ENCODE measurements at places on chromosomes 16 and 17. TPM values are rescaled to one million over a fixed set of nuclear protein-coding genes. Genes with fewer than 3 reads are reported as not detected.
A peak's percentile ranks its signal among the peaks of the same experiment; 100 is the strongest.

The FAM20A gene
- not detected for total RNA-seq

The GLP2R gene
- 0.78 TPM for total RNA-seq

DNA sequence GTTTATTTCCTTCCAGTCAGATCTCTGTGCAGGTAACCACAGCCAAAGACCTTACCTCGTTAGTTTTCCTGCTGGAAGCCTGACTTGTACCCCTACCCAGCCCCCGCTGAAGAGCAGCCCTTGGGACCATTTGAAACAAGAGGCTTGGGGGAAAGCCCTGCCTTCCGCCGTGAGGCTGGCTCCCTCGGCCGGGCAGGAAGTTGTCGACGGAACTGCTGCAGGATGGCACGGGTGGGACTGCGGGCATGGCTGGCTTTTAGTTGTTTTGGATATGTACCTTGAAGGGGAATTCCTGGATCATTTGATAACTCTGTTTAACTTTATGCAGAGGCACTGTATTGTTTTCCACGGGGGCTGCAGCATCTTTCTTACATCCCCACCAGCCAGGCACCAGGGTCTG is 49.0 kb upstream of the ENDOV start:
- no peak for DNase-seq
- H3K4me3 ChIP-seq = no peak overlapping the region
- H3K36me3 ChIP-seq = peaks cover 100% of the 10 kb centered on the region
- H3K4me1 ChIP-seq = no peaks in the 10 kb centered on the region
- H3K27me3 ChIP-seq = no peaks in the 10 kb centered on the region

- H3K4me1 ChIP-seq = no peaks in the 10 kb centered on the region
- H3K4me3 ChIP-seq = no peak overlapping the region
- H3K36me3 ChIP-seq = no peaks in the 10 kb centered on the region
- H3K27ac ChIP-seq = no peak overlapping the region
Measured at GRCh38 chr16:62190426-62190825, 154.2 kb upstream of the CDH8 start.

DNA sequence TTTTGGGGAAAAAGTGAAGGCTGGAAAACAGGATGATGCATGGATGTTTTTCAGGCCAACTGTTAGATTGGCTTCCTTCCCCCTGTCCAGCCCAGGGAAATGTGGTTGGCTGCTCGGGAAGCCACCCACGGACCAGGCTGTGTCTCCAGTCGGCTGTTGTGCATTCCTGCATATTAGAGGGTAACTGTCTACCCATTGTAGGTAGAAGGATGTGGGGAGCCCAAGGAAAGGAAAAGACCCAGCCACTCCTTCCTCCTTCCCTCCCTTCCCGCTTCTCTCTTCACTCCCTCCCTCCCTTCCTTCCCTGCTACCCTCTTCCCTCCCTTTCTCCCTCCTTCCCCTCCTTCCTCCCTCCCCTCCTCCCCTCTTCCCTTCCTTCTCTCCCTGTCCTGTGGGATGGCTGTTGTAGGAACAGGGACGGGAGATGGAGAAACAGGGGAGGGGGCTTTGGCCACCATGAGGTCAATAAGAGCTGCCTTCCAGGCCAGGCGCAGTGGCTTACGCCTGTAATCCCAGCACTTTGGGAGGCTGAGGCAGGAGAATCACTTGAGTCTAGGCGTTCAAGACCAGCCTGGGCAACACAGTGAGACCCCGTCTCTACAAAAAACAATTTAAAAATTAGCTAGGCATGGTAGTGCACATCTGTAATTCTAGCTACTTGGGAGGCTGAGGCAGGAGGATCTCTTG is 16.9 kb downstream of the SYT17 start:
- H3K36me3 ChIP-seq = no peaks in the 10 kb centered on the region
- H3K27me3 ChIP-seq = no peaks in the 10 kb centered on the region
- peak; percentile 14 for DNase-seq
- H3K4me3 ChIP-seq = no peak overlapping the region
- H3K4me1 ChIP-seq = peaks cover 17% of the 10 kb centered on the region

DNA sequence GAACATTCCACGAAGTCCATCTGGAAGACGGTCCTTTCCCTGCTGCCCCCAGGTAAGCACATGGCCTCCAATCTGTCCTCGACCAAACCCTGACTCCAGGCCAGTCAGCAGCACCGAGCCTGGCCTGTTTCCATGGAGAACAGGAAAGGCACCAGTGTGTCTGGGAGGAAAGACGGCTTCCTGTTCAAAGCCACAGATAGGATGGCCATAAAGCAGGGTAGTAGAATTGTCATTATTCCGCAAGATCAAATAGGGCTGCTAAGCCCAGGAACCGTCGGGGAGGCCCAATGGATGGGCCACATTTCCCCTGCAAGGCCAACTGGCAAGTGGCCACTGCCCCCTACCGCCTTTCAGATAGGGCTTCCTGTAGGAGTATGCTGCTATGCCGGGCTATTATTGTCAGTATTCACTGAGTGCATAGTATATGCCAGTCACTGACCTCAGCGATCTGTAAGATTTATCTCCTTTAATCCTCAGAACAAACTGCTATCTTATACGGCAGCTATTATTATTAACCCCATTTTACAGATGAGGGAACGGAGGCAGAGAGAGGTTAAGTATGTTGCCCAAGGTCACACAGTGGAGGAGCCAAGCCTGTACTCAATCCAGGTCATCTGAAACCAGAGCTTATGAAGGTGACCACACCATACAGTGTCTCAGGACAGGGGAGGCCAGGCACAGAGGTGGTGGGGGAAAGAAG is 23.0 kb upstream of the PLCG2 start:
- H3K36me3 ChIP-seq = no peaks in the 10 kb centered on the region
- H3K27ac ChIP-seq = no peak overlapping the region
- H3K27me3 ChIP-seq = no peaks in the 10 kb centered on the region
